Right atrium auricular region (tissue), 2 donors: ENCODE measurements at places on chromosomes 12 and 14. TPM values are rescaled to one million over a fixed set of nuclear protein-coding genes. Genes with fewer than 3 reads are reported as not detected.

NELL2 gene
- total RNA-seq = 0.31 TPM

SELPLG gene
- 3.7 TPM for total RNA-seq

STON2 gene
- total RNA-seq = 14.1 TPM

DNA sequence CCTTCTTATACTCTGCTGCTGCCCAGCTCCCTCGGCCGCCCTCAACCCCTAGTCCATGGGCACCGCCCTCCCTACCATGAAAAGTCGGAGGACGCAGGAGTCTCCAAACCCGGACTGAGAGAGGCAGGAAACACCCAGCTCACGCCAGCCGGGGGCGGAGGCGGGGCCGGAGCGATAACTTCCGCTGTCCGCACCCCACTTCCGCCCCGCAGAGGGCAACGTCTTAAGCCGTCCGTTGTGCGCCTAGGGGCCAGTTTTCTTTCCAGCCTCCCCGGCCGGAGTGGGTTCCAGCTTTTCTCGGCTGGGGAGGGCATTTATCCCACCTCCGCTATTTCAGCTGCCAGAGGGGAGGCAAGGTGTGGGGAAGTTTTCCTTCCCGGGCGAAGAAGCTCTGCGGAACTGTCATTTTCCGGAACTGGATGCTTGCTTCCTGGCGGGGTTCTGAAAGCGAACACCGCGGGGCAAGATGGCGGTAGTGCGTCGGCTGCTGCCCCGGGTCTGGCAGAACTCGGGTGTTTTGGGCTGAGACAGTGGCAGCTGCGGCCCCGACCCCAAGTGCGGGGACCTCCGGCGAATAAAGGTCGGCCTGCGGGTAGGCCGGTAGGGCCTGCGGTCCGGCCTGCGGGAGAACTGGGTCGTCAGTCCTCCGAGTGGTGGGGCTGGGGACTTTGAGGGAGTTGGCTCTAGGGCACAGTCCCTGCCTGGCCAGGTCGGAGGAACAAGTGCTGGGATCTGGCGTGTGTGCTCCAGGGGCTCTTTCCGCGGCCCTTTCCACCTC is at the start of the genes KCTD10 and UBE3B:
KCTD10 (minus strand) TSS at position 116 of the 778 bp plus-strand sequence; CDS start at position 78, 38 bp downstream.
UBE3B (plus strand) TSS at position 450 of the 778 bp plus-strand sequence. CDS start 5,918 bp downstream, outside the sequence.
- DNase-seq = peak; percentile 89

DNA sequence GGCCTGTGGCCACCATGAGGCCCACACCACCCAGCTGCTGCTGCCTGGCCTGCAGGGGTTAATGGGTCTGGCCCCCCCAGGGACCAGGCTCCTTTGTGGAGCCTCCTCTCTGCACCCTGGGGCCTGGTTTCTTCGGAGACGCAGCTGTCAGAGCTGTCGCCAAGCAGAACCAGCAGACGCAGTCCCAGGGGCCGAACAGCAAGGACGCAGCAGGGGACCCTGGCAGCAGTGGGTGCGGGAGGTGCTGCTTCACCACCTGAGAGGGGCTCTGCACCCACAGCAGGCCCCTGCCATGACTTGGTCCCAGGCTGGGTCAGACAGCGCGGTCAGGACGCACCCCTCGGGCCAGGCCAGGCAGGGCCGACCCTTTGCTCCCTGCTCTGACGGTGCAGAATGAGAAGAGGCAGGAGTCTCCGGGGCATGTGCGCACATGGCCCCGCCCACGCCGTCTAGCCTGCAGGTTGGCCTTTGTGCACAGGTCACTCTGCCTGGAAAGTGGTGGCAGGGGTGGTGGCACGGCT is 30.5 kb downstream of the JAG2 start:
- no peak for DNase-seq

DNA sequence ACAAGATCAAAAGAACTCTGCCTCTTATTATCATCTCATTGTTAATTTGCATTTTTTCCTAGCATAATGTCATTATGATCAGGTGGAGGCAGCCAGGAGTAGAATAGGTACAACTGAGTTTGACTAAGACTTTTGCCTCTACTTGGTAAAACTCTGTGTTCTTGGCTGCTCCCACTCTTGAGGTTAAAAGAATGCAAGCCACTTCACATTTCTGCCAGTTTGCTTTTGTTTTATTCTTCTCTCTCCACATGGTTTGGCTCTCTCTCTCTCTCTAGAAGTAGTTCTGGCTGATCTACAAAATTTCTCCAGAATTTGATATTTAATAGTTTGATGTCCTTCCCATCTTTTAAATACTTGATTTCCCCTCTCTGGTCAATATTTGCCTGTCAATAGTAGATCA is 170.7 kb upstream of the E2F7 start:
- no peak for DNase-seq
